Stimulated activated CD8-positive, alpha-beta memory T cell treated with anti-CD3 and anti-CD28 coated beads, Interleukin-12 subunit alpha, Interleukin-12 subunit beta, amount 100 ng/mL, for 4 hours (primary cell): ENCODE measurements at places on chromosomes 7 and 10.

GRCh38 chr7:143408686-143409561, at the start of gene EPHA1:
EPHA1 (minus strand) TSS chr7:143408856; CDS start chr7:143408805, 51 bp downstream.
- DNase-seq, result no peak

DNA sequence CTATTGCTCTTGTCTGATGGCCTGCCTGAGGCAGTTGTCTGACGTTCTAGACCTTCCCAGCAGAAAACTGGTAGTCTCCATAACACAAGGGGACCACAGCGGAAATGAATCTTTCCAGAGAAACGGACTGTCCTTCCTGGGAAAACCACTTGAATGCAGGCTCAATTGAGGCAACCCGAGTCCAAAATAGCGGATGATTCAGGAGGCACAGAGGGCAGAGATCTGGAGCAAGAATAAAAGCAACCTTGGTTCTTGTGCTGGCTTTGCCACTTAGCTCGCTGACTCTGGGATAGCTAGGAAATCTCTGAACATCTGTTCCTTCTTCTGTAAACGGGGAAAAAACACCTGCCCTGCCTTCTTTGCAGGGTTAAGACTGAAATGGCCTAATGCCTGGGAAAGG, 178.8 kb downstream of the NEURL1 start:
- DNase-seq, result no peak

- no peak for DNase-seq
Observed at GRCh38 chr7:98130959-98131358, 24.3 kb downstream of the LMTK2 start.

GRCh38 chr10:105681051-105681450, 1040.0 kb downstream of the SORCS3 start:
- DNase-seq, result no peak

GRCh38 chr7:32036557-32036956, 33.6 kb downstream of the PDE1C start:
- no peak for DNase-seq

DNA sequence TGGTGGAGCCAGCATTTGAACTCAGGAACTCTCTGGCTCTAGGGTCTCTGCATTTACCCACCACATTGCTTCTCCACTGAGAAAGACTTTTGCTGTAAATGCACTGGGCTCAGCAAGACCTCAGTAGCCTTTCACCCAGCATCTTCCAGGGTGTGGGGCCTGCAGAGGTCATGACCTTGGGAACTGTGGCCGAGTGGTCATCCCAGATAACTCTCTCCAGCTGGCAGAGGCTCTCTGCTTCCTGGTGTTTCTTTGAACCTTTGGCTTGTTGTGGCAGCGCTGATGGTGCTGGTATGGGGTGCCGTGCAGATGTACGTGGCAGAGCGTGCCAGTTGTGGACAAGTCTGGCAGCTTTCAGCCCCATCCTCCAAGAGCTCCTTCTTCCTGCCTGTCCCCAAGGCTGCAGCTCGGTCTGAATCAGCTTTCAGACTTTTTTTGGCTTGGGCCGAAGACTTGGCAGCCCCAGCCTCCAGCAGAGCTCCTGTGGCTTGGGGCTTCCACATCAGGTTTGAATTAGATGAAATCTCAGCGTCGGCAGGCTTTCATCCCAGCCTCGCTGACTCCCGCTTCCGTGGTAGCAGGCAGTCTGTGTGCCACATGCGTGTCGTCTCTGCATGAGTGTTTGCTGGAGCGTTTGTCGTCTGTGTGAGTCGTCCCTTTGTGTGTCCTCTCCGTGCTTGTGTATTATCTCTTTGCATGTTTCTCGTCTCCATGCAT, 21.5 kb downstream of the ADAMTS14 start:
- DNase-seq, result no peak

DNA sequence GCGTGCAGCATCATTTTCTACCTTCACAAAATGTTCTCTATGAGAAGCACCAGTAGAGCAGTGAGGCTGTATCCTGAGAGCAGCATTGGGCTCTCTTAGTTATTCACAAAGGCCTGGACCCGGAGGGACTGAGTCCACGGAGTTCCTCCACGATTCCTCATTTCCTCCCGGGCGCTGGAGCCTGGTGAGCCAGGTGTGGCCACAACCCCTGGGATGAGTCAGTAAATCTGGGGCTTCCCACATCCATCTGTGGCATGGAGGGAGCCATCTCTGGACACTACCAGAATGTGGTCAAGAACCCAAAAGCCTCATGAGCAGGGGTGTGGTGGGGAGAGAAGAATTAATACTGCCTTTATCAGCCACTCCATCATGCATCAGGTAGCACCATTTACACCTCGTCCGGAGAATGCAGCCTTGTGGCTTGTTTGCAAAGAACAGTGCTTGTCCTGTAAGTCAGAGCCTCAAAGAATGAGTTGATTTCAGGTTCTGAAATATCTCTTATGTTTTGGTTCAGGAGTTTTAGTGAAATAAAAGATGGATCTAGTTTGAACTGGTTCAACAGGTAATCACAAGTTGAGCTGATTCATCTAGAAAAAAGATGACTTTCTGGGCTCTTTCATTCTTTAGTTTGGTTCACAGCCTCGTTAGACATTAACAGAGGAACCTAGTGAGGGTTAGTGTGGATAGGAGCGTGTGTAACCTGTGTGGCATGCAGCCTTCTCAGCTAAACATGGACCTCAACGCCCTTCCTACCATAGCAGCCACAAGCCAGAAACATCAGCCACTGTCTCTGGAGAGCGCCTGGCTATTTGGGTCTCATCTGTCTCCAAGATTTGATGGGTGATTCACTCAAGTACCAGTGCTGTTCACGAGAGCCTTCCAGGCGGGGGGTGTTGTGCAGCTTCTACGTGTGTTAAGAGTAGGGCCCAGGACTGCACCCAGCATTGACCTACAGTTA, 95.2 kb downstream of the WDR37 start:
- DNase-seq, result no peak

DNA sequence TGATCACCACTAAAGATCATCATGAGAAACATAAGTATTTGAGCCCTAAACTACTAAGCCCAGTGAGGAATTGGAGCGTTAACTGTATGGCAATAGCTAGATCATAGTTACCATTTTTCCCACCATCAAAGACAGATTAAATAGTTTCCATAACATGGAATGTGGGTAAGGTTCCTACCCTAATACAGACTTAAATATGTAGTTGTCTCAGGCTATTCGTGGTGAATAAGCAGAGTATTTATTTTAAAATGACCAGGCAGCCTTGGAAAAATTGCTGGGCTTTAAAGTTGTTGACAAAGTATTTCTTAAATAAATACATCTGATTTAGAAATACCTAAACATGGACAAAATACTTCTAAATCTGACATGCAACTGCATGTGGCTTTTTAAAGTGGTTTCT, 106.8 kb downstream of the NT5C2 start:
- DNase-seq, result no peak

DNA sequence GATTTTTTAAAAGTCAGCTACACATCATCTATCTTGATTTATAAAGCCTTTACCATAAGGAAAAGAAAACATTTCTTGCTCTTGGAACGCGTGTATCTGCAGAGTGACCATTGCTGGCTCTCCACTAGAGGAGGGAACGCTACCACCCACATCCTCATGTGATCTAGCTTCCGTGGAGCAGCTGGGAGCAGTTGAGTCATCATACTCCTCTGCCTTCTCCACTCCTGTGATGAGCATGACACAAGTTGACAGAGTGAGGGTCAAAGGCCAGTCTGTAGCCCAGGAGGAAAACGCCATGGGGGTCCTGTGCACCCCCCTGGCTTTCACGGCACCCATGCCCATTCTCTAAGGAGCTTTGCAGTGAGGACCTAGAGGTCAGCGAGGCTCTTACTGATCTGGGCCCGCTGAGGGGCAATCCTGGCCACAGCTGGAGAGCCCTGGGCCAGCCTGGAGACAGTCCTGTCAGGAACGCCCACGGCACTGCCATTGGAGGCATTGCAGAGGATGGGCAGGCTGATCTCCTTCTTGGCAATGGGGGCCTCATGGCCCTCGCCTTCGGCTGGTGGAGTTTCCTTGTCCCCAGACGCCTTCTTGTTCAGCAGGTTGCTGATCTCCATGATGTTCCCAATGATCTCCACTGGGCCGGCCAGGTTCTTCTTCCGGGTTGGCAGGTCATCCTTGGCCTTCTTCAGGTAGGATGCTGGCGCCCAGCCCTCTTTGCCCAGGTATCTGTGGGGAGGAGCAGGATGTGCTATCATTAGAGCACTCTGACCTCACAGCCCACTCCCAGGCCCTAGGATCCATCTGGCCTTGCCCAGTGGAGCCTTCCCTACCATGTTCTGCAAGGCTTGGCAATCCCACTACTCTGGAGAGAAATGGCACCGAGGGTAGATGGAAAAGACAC, 119.2 kb downstream of the NEURL1 start:
- no peak for DNase-seq

DNA sequence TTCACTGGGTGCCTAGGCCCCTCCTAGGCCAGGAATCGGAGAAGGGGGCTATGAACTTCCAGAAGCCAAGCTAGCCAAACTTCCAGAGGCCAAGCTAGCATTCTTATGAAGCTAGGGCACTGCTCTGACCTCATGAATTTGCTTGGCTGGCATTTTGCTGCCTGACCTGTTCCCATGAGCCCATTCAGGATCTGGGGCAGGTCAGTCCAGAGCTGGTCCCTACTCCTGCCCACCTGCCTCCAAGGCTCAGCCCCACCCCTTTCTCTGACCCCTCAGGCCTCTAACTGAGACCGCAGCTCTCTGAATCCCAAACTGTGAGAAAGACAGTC, 1.3 kb upstream of the PPIF start:
- DNase-seq, result no peak

DNA sequence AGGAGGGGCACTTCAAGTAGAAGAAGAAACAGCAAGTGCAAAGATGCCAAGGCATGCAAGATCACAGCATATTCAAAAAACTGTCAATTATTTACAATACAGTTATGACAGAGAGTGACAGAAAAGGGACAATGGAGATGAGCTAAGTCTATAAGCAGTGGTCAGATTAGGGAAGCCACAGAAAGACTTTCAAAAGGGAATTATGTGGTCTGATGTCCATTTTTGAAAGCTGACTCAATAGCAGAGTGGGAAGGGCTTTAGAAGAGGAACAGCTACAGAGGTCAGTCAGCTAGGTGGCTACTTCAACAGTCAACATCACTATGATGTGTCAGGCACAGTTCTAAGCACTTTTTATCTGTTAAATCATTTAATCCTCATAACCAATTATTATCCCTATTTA, 45.2 kb upstream of the SPOCK2 start:
- DNase-seq, result no peak

- no peak for DNase-seq
Observed at GRCh38 chr7:8214244-8214824, 47.6 kb downstream of the ICA1 start.

DNA sequence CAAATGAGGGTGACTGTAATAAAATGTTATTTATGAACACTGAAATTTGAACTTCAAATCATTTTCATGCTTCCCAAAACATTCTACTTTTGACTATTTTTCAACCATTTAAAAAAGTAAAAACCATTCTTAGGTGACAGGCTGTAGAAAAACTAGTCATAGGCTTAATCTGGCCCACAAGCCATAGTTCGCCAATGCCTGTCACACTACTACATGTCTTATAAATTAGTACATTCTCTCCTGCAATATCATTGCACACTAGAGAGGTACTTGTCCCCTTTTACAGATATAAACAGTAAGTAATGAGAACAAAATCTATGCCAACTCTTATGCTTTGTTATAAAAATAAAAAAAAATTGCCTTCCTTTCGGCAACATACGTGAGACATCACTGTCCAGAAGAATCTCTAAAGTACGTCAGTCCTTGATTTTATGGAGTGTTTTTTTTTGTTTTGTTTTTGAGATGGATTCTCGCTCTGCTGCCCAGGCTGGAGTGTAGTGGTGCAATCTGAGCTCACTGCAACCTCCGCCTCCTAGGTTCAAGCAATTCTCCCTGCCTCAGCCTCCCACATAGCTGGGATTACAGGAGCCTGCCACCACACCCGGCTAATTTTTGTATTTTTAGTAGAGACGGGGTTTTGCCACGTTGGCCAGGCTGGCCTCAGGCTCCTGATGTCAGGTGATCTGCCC, 23.2 kb downstream of the UPF2 start:
- no peak for DNase-seq

GRCh38 chr7:69932034-69932628, 333.9 kb downstream of the AUTS2 start:
- DNase-seq, result no peak

GRCh38 chr7:146375170-146375569, 258.6 kb downstream of the CNTNAP2 start:
- no peak for DNase-seq

- no peak for DNase-seq
Observed at GRCh38 chr10:4683137-4683536, 142.9 kb upstream of the AKR1E2 start.

GRCh38 chr10:87864496-87865059, 1.2 kb downstream of the PTEN start:
- no peak for DNase-seq

GRCh38 chr7:27953361-27953760, 213.4 kb downstream of the TAX1BP1 start:
- DNase-seq, result no peak

DNA sequence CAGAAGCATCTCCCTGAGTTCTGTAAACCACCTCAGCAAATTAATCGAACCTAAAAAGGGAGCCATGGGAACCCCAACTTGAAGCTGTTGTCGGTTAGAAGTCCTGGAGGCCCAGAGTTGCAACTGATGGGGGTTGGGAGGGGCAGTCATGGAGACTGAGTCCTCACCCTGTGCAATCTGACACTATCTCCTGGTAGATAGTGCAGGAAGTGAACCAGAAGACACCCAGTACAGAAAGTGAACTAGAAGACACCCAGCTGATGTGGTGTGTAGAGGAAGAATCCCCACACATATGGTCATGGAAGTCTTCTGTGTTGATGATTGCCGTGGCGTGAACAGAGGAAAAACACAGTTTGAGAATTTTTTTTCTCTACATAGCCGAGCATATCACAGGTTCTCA, 58.8 kb upstream of the SRRM3 start:
- no peak for DNase-seq

GRCh38 chr7:135262623-135263320, 29.1 kb downstream of the STRA8 start:
- DNase-seq, result no peak

- no peak for DNase-seq
Observed at GRCh38 chr7:77940647-77941046, 142.1 kb downstream of the PHTF2 start.

GRCh38 chr7:33044401-33044718, 18.2 kb downstream of the NT5C3A start:
- DNase-seq, result no peak

DNA sequence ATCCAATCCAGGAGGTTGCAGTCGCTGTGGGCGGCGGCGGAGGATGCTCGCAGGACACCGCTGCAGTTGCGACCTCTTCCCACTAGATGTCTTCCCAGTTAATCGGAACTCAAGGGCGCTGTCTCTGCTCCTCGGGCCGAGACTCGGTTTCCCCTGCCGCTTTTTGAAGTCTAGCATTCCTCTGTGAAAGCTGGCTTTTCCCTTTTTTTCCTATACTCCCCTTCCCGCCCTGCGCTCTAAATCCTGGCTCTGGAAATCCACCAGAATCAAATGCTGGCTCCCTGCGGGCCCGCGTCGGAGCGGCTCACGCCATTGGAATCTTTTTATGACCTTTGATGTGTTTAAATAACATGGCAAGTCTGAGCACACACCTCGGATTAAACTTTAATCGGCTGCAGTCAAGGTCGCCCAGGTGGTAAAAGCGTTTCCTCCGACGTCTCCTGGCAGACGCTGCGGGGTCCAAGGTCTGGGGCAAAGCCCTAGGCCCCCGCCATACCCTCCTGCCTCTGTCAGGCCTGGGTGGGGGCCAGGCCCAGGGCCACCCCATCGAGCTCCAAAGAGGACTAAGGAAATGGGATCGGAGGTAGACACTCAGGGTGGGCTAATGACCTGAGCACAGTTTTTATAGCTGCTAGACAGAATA, 10.7 kb upstream of the HOXA13 start:
- DNase-seq, result no peak
